ENCODE measurements at places on chromosomes 4 and X. TPM values are rescaled to one million over a fixed set of nuclear protein-coding genes. Genes with fewer than 3 reads are reported as not detected.

- no peak for DNase-seq
- no peaks in the 10 kb centered on the region for H3K27me3 ChIP-seq
- no peak overlapping the region for H3K27ac ChIP-seq
- H3K4me1 ChIP-seq, result no peaks in the 10 kb centered on the region
- no peak overlapping the region for H3K4me3 ChIP-seq
These were observed 4.8 kb upstream of the CXCL13 start for GRCh38 chr4:77600521-77601451.

Gene SRPX
- 2.3 TPM for total RNA-seq

Gene PPEF2
- not detected for total RNA-seq

DNA sequence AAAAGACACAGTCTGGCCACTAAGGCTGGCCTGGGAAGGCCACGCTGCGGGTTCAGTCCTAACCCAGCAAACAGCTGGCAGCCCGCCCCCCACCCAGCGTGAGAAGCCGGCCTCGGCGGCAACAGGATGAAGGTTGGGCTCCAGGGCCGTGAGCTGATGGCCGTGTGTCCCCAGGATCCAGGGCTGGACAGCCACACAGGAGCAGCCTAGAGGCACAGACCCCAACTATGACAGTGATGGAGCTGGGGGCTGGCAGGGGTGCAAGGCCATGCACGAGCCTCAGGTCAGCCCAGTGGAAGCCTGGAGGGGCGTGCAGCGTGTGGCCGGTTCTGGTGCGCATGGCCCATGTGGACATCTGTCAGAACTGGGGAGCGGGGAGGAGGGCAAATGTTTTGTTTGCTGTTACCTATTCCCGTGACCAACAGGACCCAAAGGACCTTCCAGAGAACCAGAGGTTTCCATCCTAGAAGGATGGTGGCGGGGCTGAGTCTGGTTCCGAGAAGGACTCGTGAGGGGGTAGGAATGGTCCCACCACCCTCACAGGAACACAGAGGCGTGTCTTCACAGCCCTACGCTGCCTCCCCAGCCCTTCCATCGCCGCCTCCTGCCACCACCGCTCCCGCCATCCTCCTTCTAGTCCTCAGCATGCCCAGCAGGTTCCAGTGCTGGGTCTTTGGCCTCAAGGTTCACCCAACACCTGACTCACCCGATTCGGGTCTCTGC is 46.5 kb downstream of the ZFYVE28 start:
- H3K27ac ChIP-seq, result no peak overlapping the region
- no peaks in the 10 kb centered on the region for H3K27me3 ChIP-seq
- H3K36me3 ChIP-seq, result no peaks in the 10 kb centered on the region
- no peak overlapping the region for H3K4me3 ChIP-seq
- H3K4me1 ChIP-seq, result no peaks in the 10 kb centered on the region

Gene SPANXN4
- not detected for total RNA-seq

DNA sequence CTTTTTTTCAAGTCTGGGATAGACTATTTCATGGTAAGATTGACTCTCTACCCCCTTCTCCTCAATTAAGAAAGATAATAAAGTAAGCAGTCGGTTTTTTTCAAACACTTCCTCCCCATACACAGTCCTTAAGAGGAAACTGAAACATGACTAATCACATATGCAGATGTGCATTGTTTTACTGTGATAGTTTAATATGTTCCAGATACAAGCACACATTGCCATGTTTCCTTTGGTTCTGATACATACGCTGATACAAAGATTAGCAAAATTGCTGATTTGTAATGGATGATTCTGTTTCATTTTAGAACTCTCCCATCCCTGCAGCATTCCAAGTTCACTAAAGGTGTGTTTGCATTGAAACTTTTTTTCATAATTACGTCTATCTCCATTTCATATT is 76.1 kb downstream of the FBXO8 start:
- H3K4me3 ChIP-seq, result no peak overlapping the region
- DNase-seq, result no peak
- no peaks in the 10 kb centered on the region for H3K4me1 ChIP-seq
- H3K36me3 ChIP-seq, result no peaks in the 10 kb centered on the region
- H3K27me3 ChIP-seq, result no peaks in the 10 kb centered on the region

DNA sequence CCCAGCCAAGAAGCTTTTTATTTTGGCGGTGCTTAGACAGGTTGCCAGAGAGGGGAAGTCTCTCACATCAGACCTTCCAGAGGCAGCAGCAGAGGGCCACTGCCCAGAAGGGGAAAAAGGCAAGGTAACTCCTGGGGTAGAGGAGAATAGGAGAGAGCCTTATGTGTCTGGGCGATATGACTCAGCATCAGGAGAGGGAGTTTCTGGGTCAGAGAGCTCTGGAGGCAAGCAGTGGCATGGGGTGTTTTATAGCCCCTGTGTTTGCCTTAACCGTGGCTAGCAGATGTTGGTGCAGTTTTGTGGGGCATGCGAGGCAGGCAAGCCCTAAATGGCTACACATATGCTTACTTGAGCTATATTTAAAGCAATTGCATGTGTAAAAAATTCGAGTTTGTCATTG is 8.3 kb upstream of the ZXDB start:
- H3K4me3 ChIP-seq, result no peak overlapping the region
- no peak overlapping the region for H3K27ac ChIP-seq
- DNase-seq, result no peak
- peaks cover 3% of the 10 kb centered on the region for H3K27me3 ChIP-seq

DNA sequence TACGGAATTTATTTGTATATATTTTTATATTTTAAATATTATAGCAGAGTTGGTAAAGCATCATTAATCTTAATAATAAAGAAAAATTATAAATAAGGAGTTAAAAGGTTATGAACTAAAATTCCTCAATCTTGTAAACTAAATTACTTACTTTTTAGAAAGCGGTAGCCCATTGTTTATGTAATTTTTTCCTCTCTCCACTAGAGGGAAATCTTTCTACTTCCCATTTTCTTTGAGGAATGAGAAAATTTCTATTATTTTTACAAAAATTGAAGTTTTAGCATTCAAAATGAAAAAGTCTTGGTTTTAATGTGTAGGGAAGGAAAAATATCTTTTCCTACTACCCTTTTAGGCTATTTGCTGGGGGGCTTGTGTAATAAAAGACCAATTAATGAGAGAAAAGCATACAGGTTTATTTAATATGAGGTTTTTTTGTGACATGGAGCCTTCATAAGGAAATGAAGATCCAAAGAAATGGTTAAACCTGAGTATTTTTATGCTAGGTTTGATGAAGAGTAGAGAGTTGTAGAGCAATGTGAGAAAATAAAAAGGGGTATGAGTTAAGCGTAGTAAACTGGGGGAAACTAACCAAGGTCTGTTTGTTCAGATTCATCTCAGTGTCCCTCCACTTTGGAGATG is 68.7 kb upstream of the ADAD1 start:
- H3K27me3 ChIP-seq, result no peaks in the 10 kb centered on the region
- no peaks in the 10 kb centered on the region for H3K4me1 ChIP-seq
- H3K4me3 ChIP-seq, result no peak overlapping the region
- H3K36me3 ChIP-seq, result peaks cover 8% of the 10 kb centered on the region
- H3K27ac ChIP-seq, result no peak overlapping the region
- no peak for DNase-seq

DNA sequence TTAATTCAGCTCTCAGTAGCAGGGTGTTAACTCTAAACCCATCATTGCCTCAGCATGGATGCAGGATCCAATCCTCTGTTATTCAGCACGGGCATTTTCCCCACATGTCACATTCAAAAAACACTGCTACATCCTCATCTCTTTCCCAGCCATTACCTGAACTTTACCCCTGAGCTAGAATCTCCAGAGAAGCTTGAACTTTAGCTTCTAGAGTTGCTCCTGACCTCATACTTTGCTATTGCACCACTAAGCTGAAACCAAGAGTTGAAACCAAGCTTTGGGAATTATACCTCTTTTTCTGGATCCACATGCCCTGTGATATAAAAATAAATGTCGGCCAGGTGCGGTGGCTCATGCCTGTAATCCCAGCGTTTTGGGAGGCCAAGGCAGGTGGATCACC is 90.7 kb downstream of the SHROOM3 start:
- no peak for DNase-seq
- peak overlapping the region; percentile 32 for H3K27ac ChIP-seq
- H3K4me3 ChIP-seq, result no peak overlapping the region
- no peaks in the 10 kb centered on the region for H3K36me3 ChIP-seq
- peaks cover 9% of the 10 kb centered on the region for H3K4me1 ChIP-seq
- H3K27me3 ChIP-seq, result no peaks in the 10 kb centered on the region

GRCh38 chrX:119423631-119424030 is 24.5 kb downstream of the SLC25A43 start:
- no peaks in the 10 kb centered on the region for H3K4me1 ChIP-seq
- no peak overlapping the region for H3K27ac ChIP-seq
- no peaks in the 10 kb centered on the region for H3K36me3 ChIP-seq

Gene VGLL1
- 0.85 TPM for total RNA-seq

Gene FOXP3
- total RNA-seq, result not detected

DNA sequence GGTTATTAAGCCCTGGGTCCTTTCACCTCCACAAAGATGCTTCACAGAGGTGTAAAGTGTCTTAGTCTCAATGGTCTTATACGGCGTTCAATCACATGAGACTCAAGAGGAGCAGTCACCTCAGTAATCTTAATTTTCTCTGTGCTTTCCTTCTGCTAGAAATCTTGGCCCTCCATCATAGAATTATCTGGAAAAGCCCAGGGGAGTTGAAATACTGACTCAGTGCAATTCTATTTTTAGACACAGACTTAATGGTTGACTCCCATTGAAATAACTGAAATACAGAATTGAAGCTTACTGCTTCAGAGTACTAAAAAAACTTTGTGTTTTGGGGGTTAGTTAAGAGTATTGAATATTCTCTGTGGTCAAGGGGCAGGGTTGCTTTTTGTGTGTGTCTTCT is 94.5 kb upstream of the IL15 start:
- no peaks in the 10 kb centered on the region for H3K4me1 ChIP-seq
- H3K27me3 ChIP-seq, result no peaks in the 10 kb centered on the region
- no peaks in the 10 kb centered on the region for H3K36me3 ChIP-seq
- H3K4me3 ChIP-seq, result no peak overlapping the region
- no peak overlapping the region for H3K27ac ChIP-seq
- DNase-seq, result no peak

Gene TLR1
- 3.7 TPM for total RNA-seq

Gene NDUFC1
- 30.2 TPM for total RNA-seq

Gene APEX2
- 7.6 TPM for total RNA-seq

Gene PRRG3
- total RNA-seq, result 0.03 TPM

Gene TCEAL5
- total RNA-seq, result 0.16 TPM

- no peak overlapping the region for H3K27ac ChIP-seq
- H3K27me3 ChIP-seq, result no peaks in the 10 kb centered on the region
- H3K4me3 ChIP-seq, result no peak overlapping the region
- no peak for DNase-seq
- no peaks in the 10 kb centered on the region for H3K36me3 ChIP-seq
These were observed 172.8 kb upstream of the CXCL13 start for GRCh38 chr4:77432717-77433417.

- H3K4me3 ChIP-seq, result no peak overlapping the region
- no peak for DNase-seq
- no peak overlapping the region for H3K27ac ChIP-seq
- no peaks in the 10 kb centered on the region for H3K36me3 ChIP-seq
- H3K4me1 ChIP-seq, result no peaks in the 10 kb centered on the region
These were observed 23.1 kb upstream of the KLHL2 start for GRCh38 chr4:165184220-165184619.

DNA sequence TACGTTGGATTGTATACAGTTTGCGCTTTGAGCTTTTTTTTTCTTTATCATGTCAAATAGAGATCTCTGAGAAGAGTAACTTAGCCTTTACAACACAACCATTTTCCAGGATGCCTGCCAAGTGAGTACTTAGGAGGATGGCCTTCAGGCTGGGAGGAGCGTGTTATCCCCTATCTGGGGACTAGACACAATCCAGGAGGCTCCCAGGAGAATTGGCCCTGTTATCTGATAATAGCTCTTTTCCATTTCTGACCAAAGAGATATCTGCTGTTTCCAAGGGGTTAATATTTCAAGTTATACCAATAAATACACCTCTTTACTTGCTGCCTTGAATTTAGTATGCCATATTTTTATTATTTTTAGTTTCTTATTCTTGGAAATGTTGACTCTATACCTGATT is 169.5 kb upstream of the SMARCAD1 start:
- no peak for DNase-seq
- H3K4me1 ChIP-seq, result no peaks in the 10 kb centered on the region
- H3K27ac ChIP-seq, result no peak overlapping the region
- no peaks in the 10 kb centered on the region for H3K36me3 ChIP-seq
- no peaks in the 10 kb centered on the region for H3K27me3 ChIP-seq

- H3K4me1 ChIP-seq, result no peaks in the 10 kb centered on the region
- H3K27me3 ChIP-seq, result no peaks in the 10 kb centered on the region
- no peak overlapping the region for H3K27ac ChIP-seq
- H3K36me3 ChIP-seq, result no peaks in the 10 kb centered on the region
- no peak overlapping the region for H3K4me3 ChIP-seq
- no peak for DNase-seq
These were observed 43.4 kb upstream of the PRDM5 start for GRCh38 chr4:120965938-120966337.

- no peaks in the 10 kb centered on the region for H3K36me3 ChIP-seq
- no peak overlapping the region for H3K27ac ChIP-seq
- DNase-seq, result no peak
- H3K4me3 ChIP-seq, result no peak overlapping the region
- no peaks in the 10 kb centered on the region for H3K27me3 ChIP-seq
These were observed 259.2 kb downstream of the MAPK10 start for GRCh38 chr4:86100539-86101215.

DNA sequence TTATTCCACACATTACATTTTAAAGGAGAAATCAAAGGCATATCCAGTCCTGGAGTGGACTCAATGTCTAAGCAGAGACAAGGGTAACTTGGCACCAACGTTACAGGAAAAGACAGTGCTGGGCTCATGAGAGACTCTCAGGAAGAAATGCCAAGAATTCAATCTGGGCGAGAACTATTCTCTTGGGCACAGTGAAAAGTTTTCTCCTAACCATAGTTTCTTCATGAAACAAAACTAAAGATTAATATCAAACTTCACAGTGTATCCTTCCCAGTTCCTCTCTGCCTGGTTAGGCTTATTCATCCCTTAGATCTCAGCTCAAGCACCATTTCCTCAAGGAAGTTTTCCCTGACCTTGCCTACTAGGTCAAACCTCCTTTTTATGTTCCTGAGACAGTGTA is 109.4 kb upstream of the TLL1 start:
- no peak overlapping the region for H3K27ac ChIP-seq
- H3K4me1 ChIP-seq, result no peaks in the 10 kb centered on the region
- no peak overlapping the region for H3K4me3 ChIP-seq
- no peak for DNase-seq
- H3K27me3 ChIP-seq, result no peaks in the 10 kb centered on the region

DNA sequence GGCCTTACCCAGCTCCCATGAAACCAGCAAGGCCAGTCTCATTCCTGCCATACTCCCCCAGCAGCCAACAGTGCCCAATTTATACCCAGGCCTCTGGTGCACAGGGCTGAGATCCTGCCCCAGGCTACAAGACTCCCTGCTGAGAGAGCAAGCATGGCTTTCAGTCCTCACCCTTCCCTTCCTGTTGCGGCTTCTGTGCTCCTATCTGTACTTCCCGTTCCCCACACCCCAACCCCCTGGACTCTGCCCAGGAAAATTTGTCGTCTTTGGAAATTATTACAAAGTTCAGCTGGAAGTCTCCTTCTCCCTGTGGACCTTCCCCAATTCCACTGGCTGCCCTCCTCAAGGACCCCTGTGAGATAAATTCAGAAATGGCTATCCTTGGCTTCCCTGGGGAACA is 84.1 kb upstream of the GK2 start:
- no peak for DNase-seq
- H3K4me1 ChIP-seq, result no peaks in the 10 kb centered on the region
- no peak overlapping the region for H3K27ac ChIP-seq

Gene BEND2
- total RNA-seq, result not detected

Data from pancreas (tissue), 10 donors.